ENCODE measurements at places on chromosomes 1 and 21. TPM values are rescaled to one million over a fixed set of nuclear protein-coding genes. Genes with fewer than 3 reads are reported as not detected.

GRCh38 chr1:117534995-117535467 lies 70.8 kb upstream of the TENT5C start:
- H3K36me3 ChIP-seq: no peaks in the 10 kb centered on the region
- no peak overlapping the region for H3K27ac ChIP-seq
- H3K4me3 ChIP-seq: no peak overlapping the region

- peaks cover 33% of the 10 kb centered on the region for H3K36me3 ChIP-seq
- no peak overlapping the region for H3K27ac ChIP-seq
- no peak overlapping the region for H3K4me3 ChIP-seq
- peaks cover 2% of the 10 kb centered on the region for H3K4me1 ChIP-seq
Measured at GRCh38 chr1:167997037-167997575, 60.2 kb upstream of the MPC2 start.

- peaks cover 9% of the 10 kb centered on the region for H3K27me3 ChIP-seq
- no peak for DNase-seq
- no peak overlapping the region for H3K27ac ChIP-seq
- H3K4me1 ChIP-seq: no peaks in the 10 kb centered on the region
Measured at GRCh38 chr1:3333903-3334302, 120.6 kb upstream of the ARHGEF16 start.

GRCh38 chr1:160789051-160789701 lies 6.8 kb upstream of the LY9 start:
- no peaks in the 10 kb centered on the region for H3K4me1 ChIP-seq
- H3K27me3 ChIP-seq: no peaks in the 10 kb centered on the region
- no peaks in the 10 kb centered on the region for H3K36me3 ChIP-seq
- H3K27ac ChIP-seq: no peak overlapping the region

GRCh38 chr21:31289702-31290101 lies 54.4 kb downstream of the TIAM1 start:
- DNase-seq: no peak
- no peak overlapping the region for H3K27ac ChIP-seq
- H3K27me3 ChIP-seq: no peaks in the 10 kb centered on the region
- H3K4me1 ChIP-seq: peaks cover 33% of the 10 kb centered on the region

- H3K27ac ChIP-seq: peak overlapping the region; percentile 70
- H3K4me1 ChIP-seq: peaks cover 39% of the 10 kb centered on the region
- H3K4me3 ChIP-seq: no peak overlapping the region
- DNase-seq: no peak
- no peaks in the 10 kb centered on the region for H3K27me3 ChIP-seq
Measured at GRCh38 chr21:43306911-43307676, 119.8 kb downstream of the SIK1 start.

- no peaks in the 10 kb centered on the region for H3K27me3 ChIP-seq
- peak overlapping the region; percentile 64 for H3K27ac ChIP-seq
- H3K36me3 ChIP-seq: peaks cover 4% of the 10 kb centered on the region
- no peak overlapping the region for H3K4me3 ChIP-seq
- DNase-seq: peak; percentile 91
- H3K4me1 ChIP-seq: peaks cover 40% of the 10 kb centered on the region
Measured at GRCh38 chr1:3522564-3523265, 68.2 kb downstream of the ARHGEF16 start.

GRCh38 chr1:47024141-47024801 lies 802 bp downstream of the CYP4X1 start:
- H3K27ac ChIP-seq: no peak overlapping the region
- peaks cover 24% of the 10 kb centered on the region for H3K27me3 ChIP-seq
- DNase-seq: no peak
- H3K36me3 ChIP-seq: no peaks in the 10 kb centered on the region
- H3K4me1 ChIP-seq: peaks cover 16% of the 10 kb centered on the region

The NBL1 gene
- total RNA-seq: 561 TPM

The DEGS1 gene
- total RNA-seq: 117 TPM

The CXADR gene
- 0.11 TPM for total RNA-seq

The C1orf116 gene
- not detected for total RNA-seq

The FAAP20 gene
- 90.4 TPM for total RNA-seq

The MSH4 gene
- total RNA-seq: 0.68 TPM

The PTPRC gene
- not detected for total RNA-seq

The S100A8 gene
- not detected for total RNA-seq

Data from osteocyte (in vitro differentiated cells).